ENCODE measurements at places on chromosomes 1 and 21.

DNA sequence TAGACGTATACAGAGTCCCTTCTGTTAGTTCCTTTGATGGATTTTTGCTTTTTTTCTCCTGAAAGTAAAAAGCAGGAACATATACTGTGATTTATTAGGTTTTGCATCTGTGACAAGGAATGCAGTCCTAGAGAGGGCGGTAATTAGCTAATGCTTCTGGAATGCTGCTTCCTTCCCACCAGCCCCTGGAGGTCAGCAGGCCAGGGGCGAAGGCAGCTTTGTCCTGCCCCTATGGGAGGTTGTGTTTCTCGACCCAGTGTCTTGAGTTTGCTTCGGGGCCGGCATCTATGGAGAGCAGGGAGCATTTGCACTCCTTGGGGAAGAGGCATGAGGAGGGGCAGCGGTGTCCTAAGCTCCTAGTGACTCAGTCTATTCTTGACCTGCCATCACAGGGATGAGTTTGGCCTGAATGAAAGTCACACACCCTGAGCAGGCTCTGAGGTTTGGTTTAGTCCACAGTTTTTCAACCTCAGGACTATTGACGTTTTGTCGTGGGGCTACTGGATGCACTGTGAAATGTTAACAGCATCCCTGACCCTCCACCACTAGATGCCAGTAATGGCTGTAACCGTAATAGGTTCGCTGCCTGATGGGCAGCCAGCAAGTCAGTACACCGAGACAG is 85.0 kb upstream of the KCNJ15 start:
- DNase-seq: no peak

DNA sequence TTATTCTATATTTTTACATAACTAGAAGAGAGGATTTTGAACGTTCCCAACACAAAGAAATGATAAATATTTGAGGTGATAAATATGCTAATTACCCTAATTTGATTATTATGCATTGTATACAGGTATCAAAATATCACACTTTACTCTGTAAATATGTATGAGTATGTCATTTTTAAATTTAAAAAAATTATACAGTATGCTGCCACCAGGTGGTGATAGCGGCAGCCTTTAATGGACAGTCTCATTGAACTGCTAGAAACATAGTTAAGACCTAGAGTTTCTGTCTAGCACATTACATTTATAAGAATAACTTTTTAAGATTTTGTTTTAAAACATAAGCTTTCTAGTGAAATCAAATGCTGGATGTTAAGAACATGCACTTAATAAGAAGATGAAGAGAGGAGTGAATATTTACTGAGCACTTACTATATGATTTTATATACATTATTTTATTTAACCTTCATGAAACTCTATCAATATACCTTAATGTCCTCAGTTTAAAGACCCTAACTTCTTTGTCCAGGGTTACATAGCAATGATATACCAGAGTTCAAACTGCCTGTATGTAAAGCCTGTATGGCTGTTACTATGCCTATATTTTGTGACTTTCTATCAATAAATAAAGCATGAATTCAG is 207.1 kb downstream of the NUF2 start:
- DNase-seq: no peak

GRCh38 chr1:25888426-25888987 is 13.0 kb upstream of the PAQR7 start:
- no peak for DNase-seq

- no peak for DNase-seq
Observed at GRCh38 chr1:203199816-203200571, 13.5 kb upstream of the CHI3L1 start.

- DNase-seq: peak; percentile 50
Observed at GRCh38 chr21:42403611-42404231, at the start of gene UBASH3A. Gene UBASH3A, plus strand, starts transcription at chr21:42403902. Its CDS starts 44 bp downstream, at chr21:42403946.

- no peak for DNase-seq
Observed at GRCh38 chr1:1373815-1374588, 1.0 kb downstream of the AURKAIP1 start.

DNA sequence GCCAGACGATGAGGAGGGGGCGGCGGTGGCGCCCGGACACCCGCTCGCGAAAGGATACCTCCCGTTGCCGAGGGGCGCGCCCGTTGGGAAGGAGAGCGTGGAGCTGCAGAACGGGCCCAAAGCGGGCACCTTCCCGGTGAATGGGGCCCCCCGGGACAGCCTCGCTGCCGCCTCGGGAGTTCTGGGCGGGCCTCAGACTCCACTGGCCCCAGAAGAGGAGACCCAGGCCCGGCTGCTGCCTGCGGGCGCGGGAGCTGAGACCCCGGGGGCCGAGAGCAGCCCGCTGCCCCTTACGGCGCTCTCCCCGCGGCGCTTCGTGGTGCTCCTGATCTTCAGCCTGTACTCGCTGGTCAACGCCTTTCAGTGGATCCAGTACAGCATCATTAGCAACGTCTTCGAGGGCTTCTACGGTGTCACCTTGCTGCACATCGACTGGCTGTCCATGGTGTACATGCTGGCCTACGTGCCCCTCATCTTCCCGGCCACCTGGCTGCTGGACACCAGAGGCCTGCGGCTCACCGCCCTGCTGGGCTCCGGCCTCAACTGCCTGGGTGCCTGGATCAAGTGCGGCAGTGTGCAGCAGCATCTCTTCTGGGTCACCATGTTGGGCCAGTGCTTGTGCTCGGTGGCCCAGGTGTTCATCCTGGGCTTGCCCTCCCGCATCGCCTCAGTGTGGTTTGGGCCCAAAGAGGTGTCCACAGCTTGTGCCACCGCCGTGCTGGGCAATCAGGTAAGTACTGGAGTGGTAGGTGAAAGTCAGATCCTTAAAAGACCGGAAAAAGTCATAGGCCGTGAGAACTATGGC is 588 bp downstream of the FLVCR1 start:
- DNase-seq: peak; percentile 25

- no peak for DNase-seq
Observed at GRCh38 chr1:40300651-40301050, 16.4 kb downstream of the COL9A2 start.

DNA sequence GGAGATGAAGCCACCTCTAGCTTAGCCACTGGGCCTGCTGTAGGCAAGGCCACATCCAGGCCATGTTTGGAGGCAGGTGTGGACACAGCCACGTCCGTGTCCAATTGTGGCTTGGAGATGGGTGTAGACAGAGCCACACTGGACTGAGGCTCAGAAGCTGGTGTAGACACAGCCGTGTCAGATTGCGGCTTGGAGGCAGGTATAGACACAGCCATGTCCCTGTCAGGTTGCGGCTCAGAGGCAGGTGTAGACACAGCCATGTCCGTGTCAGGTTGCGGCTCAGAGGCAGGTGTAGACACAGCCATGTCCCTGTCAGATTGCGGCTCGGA is 2.2 kb downstream of the PERM1 start:
- DNase-seq: no peak

DNA sequence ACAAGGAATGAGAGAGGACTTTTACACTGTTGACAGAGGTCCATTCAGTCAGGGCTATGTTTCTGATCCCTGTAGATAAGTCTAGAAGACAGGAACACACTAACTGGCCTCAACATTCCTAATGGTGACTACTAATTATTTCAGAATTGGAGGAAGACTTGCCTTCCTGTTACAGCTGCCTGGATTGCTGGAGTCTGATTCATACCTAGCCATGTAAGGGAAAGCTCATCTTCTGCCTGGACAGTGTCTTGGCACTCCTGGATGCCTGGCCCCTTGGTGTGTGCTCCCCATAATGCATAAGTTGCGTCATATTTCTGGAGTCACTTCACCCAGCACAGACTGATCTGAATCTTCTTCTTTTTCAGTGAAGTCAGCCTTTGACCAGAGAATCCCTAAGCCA is 326.0 kb upstream of the RUNX1 start:
- no peak for DNase-seq

GRCh38 chr1:245148861-245149260 is 5.9 kb upstream of the KIF26B start:
- no peak for DNase-seq

DNA sequence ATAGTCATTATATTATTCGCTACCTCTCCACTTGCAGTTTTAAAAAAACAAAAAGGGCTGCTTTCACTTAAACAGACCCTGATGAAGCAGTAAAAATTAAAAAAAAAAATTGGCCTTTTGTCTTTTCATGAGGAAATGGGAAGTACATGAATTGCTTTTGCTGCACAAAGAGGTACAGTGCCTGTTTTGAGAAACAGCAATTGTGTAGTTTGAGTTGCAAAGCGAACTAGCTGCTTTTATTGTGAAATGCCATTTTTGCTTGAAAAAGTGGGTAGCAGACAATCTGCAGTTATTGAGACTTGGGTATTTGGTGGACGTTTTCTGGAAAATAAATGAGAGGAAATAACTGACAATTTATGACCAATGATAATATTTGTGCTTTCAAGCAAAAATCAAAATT is 7.0 kb downstream of the DIP2A start:
- no peak for DNase-seq

GRCh38 chr1:30885570-30886522 is 22.7 kb downstream of the SDC3 start:
- DNase-seq: no peak

- DNase-seq: no peak
Observed at GRCh38 chr1:224861339-224861716, 68.1 kb upstream of the DNAH14 start.

- DNase-seq: no peak
Observed at GRCh38 chr1:91707114-91707889, 178.6 kb downstream of the TGFBR3 start.

- DNase-seq: no peak
Observed at GRCh38 chr1:172720339-172720738, 61.4 kb downstream of the FASLG start.

DNA sequence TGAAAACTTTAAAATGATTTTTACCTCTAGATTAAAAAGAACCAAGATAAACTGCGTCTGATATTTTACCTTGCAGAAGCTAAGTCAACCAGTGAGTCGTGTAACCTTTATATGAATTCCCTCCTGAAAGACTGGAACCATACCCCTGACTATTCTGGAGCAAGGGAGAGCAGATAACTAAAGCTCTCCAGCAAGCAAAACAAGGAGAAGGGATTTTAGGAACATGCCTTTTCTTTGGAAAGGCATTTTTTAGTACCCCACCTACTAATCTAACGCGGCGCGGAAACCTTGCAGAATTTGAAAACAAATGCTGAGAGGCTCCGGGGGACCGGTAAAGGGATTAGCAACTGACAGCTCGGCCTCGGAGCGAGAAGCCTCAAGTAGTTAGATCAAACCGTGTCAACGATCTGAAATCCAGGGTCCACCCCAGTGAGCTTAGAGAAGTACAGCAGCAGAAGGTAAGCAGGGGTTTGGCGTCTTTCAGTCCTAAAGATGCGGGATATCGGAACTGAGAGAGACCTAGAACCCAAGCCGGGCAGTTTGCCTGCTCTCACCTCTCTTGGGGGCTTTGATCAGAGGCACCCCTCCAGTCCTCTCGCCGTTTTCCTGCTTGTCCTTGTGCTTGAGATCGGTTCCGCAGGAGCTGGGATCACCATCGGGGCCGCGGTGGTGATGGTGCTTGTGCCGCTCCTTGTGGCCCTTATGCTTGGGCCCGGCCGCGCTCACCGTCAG is 954 bp downstream of the RSBN1 start:
- no peak for DNase-seq

DNA sequence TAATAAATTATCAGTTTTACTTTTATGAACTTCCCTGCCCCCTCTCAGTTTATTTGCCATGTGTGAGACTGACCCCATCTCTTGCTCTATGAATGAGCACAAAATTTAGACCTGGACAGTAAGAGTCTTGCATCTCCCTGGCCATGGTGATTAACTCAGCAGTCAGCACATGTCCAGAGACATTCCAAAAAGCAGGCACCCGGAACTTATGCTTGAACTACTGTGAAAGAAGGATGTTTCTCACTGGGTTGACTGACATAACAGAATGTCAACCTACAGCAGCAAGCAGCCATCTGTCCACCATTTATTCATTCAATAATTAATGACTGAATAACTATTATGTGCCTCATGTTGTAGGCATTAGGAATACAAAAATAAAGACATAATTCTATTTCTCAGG is 11.3 kb upstream of the SEC16B start:
- DNase-seq: no peak

- DNase-seq: no peak
Observed at GRCh38 chr1:213605732-213606131, 382.0 kb upstream of the PROX1 start.

- DNase-seq: no peak
Observed at GRCh38 chr1:207952617-207953542, 42.0 kb upstream of the CD34 start.

- DNase-seq: no peak
Observed at GRCh38 chr1:1197551-1198422, 8.6 kb downstream of the TNFRSF18 start.

GRCh38 chr1:225772323-225772768 is 5.3 kb upstream of the SRP9 start:
- peak; percentile 22 for DNase-seq

GRCh38 chr1:208047476-208047934 is 136.6 kb upstream of the CD34 start:
- no peak for DNase-seq

DNA sequence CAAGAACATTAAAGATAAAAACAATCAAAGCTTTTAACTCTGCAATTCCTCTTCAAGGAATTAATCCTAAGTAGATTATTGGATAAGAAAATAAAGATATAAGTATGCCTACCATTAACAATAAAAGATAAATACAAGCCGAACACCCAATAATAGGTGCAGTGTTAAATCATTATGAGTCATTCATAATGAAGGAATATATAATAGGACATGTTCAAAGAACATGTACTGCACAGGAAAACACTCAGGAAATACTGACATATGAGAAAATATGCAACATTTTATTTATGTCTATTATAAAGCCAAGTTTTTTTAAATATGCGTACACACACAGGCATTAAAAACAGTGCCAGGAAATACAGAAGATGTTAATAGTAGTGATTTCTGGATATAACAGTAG is 11.1 kb upstream of the EXO1 start:
- DNase-seq: no peak

DNA sequence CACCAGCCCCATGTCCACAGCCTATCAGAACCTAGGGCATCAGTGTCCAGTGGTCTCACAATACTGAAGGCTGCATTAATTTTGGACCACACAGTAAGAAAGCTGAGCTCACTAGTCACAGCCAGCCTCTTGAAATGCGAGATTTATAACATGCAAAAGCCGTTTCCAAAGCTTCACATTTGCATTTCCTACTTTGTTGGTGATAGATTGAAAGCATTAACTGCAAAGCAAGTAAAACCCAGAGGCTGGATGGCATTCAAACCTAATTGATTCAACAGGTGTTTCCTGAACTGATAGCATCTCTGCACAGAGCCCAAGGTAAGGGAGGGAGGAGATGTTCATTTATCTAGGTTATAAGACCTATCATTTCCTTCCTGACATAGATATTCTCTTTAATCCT is 410.1 kb downstream of the OMA1 start:
- no peak for DNase-seq

All from T-helper 2 cell treated with Interferon-gamma antibody and Interleukin-4, amounts not matched to agents 5 μg/mL and 100 μg/mL, for 36 hours (primary cell).